ENCODE measurements at places on chromosomes 16 and 17.

DNA sequence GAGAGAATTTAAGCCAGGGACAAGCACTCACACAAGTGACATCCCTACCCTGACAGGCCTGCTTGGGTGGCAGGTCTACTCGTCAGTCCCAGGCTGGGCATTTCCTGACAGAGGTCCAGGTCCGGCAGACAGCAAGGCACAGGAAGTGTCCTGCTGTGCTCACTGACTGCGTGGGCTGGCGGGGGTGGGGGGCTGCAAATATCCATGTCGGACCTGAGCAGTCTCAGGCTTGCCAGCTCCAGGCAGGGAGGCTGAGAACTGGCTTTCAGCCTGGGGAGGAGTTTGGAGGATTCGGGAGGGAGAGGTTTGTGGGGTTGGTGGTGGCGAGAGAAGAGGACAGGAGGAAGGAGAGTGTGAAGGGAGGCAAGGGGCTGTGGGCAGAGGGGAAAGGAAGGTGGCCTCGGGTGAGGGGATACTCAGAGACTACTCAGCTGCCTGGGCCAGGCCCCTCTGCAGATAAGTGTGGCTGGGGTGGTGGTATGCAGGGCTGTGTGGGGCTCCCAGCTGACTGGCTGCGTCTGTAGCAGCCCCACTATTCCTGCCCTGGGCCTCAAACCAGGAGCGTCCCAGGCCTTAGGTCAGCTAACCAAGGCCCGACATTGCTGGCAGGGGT lies 7.8 kb downstream of the HIC1 start:
- no peak for DNase-seq

DNA sequence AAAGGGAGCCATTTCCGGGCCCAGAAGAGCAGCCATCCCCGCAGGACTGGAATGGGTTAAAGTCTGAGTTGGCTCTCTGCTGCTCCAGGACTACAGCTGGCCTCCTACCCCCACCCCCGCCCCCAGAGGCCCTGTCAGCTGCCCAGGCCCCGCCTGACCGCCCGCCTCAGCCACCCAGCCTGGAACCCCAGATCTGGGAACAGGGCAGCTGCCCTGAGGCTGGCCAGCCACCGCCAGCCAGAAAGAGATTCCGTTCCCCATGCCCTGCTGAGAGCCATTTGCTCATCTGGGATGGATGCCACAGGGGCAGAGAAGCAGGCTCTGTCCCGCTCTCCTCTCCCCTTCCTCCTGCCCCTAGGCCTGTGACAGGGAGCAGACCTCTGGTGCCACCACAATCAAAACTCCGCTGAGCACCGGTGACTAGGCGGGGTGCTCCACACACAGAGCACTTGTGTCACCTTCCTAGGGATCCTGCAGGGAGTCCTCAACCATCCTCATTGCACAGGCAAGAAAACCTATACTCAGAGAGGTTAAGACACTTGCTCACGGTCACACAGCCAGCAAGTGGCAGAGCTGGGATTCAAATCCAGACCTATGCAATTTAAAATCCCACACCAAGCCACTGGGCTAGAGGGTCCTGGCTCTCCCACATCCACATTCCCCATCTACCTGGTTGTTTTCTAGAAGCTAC lies 44.1 kb downstream of the ZNF423 start:
- no peak for DNase-seq

DNA sequence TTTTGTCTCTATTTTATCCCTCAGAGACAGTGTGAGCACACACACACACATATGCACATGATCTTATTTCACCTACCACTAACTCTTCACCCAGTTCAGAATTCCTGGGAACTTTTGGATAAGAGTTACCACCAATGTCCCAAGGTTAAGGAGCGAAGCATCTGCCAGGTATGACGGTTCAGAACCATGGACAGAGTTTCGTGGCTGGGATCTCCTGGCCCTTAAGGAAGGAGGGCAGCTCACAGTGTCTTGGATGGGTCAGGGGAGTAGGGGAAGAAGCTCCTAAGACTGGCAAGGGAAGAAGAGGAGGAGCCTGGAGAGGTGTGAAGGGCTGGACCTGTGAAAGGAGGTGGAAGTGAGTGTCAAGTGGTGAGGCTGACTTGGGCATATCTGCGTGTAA lies 23.0 kb upstream of the TMEM132E start:
- no peak for DNase-seq

DNA sequence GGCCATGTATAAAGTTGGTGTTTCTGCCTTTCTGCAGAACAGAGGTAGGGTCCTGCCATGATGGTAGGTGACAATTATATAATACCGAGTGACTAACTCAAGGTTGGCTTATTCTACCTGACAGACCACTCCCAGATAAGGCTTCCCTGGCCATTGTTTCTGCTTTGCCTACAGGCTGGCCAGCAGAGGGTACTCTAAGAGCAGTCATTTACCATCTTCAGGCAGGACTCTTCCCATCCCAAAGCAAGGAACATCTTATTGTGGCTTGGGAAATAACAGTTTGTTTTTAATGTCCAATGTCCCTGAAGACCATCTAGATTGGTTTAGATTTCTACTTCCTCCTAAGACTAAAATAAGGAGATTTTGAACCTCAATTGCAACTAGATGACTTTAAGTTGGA lies 74.1 kb downstream of the SNX11 start:
- no peak for DNase-seq

DNA sequence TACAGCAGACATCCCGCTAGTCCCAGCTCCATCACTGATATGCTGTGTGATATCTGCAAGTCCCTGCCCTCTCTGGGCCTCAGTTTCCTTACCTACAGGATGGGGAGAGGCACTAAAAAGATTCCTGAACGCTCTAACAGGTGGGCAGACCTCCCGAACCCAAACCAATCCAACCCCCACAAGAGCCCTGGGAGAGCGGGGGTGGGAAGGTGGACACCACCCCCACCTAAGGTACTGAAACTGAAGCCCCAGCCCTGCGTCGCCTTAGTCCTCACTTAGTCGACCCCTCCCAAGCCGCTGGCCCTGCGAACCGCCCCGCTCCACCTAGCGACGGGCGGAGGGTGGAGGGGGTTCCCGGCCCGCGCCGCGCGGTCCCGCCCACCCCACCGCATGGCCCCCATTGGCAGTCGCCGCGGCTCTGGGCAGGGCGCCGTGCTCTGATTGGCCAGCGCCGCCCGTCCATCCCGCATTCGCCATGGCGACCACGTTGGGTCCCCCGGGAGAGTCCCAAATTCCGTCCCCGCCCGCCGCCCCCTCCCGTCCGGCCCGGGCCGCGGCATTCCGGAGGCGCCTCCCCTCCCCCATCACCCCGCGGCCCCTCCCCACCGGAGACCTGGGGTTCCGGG lies 578 bp downstream of the CCDC102A start:
- DNase-seq = peak; percentile 95

DNA sequence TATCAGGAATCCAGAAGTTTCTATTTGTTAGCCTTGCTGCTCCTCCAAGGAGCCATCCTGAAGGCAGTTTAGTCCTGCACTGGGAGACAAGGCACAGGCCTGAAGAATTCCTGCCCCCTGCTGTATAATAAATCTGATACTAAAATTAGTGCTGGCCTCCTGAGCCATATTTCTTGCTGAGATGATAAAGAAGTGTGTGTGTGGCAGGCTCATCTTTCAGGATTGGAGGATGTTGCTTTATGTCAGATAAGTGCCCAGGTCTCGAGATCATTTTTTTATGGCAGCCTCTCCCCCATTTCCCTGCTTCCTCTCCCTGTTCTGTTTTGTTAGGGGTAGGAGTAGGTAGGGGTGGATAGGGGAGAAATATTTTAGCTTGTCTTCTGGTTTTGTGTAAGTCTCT lies 26.0 kb downstream of the MSI2 start:
- no peak for DNase-seq

- DNase-seq = no peak
Measured at GRCh38 chr17:2928294-2928890, 132.2 kb downstream of the RAP1GAP2 start.

GRCh38 chr17:81406117-81406953 lies 11.1 kb downstream of the BAHCC1 start:
- DNase-seq = no peak

DNA sequence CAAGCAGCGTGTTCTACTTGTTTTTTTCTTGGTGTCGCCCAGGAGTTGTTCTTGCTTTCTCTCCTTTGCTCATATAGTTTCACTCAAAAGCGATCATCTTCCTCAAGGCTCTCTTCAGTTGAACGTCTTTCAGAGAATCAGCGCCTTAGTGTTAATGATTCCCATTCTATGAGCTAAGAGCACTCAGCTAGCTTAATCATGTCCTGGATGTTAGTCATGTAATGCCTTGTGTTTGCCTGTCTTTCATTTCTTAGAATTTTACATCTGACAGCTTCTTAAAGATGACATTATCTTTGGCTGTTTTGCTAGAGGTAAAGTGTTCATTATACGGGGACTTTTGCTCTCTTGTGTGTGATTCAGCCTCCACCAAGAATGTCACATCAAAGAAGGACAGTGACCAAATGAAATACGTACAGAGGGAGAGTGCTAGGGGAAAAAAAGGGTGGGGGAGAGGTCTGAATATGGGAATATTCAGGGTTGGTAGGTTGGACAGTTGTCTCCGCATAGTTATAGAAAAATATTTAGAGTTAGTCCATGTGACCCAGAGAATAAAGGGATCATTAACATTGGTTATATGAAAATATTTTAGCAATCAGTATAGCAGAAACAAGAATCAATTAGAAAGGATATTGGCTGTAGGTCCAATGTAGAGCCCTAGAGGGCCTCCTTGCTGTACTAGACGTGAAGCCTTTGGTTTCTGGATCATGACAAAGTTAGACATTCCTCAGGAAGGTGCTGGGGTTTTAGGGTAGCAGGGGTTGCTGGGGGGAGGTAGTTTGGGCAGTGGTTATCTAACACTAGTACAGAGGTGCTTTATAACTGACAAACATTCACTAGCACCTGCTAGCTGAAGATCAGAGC lies 31.9 kb upstream of the ANKFN1 start:
- DNase-seq = no peak

Data from CD4-positive, alpha-beta memory T cell (primary cell).